ENCODE measurements at places on chromosomes 5 and 9. TPM values are rescaled to one million over a fixed set of nuclear protein-coding genes. Genes with fewer than 3 reads are reported as not detected.

GRCh38 chr5:61186634-61187033 lies 24.4 kb upstream of the SMIM15 start:
- DNase-seq = no peak

DNA sequence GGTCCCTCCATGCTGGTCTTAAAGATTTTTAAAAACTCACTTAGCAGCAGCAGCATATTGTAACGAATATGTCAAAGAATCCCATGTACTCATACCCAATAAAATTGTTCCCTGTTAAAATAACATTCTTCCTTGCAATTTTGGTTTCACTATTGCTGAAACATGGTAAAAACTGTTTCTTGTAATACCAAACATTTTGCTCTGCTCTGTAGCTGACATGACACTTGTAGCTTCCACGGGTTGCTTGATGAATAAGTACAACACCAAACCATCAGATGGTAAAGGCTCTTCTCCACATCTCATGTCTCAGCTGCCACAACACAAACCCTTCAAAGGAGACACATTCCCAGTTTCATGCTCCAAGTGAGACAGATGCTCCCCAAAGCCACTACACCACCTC lies 180.7 kb upstream of the PTGER4 start:
- no peak for DNase-seq

GRCh38 chr9:131530546-131530919 lies 530 bp downstream of the UCK1 start:
- peak; percentile 30 for DNase-seq

DNA sequence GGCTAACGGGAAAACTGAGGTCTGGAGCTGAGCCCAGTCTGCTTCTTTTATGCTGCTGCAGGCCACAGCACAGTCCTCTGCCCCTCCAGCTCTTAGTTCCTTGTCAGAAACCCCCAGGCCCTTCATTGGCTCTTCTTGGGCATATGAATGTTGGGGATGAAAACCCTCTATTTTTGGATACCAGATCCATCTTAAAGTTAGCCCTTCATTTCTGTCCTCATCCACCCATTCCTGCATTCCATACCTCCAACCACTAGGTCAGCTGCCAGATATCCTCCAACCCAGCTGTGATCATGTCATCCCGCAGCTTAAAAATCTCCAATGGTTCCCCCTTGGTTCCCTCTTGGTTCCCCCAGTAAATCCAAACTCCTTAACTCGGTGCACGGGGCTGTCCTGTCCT lies 1.8 kb upstream of the SLC25A51 start:
- DNase-seq = no peak

GRCh38 chr9:127698985-127699670 lies 7.7 kb upstream of the CFAP157 start:
- DNase-seq = peak; percentile 75

DNA sequence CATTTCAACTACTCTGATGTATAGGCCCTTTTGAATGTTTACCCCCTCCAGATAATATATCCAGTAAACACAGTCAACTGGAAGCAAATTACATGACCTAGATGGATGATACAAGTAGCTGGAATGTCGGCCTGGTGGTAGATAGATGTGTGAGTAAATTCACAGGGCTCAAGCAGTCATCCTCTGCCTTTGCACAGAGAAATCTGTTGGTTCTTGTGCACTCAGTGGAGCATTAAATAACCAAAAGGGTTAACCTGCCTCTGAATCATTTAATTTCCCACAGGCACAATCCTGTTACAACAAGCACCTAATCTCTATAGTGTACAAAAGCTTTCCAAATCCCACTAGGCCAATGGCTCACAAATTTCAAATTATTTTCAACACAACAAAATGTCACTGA lies 668.3 kb downstream of the DNAH5 start:
- DNase-seq = no peak

DNA sequence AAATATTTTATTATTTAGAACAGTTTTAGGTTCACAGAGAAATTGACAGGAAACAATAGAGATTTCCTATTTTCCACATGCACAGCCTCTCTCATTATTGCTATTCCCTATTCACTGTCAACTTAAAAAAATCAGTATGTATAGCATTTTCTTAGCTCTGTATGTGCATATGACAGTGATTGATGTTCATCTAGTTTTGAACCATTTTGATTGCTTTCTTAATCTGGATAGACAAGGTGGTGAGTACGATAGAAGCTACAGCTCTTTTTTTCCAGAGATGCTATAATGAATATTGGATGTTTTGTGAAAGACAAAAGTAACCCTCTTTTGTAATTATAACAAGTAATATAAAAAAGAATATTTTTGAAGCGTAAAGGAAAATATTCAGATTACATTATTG lies 201.2 kb upstream of the ARRDC3 start:
- DNase-seq = no peak

- DNase-seq = no peak
Measured at GRCh38 chr5:41683181-41683580, 172.8 kb upstream of the PLCXD3 start.

GRCh38 chr9:107142896-107143603 lies 140.0 kb upstream of the RAD23B start:
- no peak for DNase-seq

- DNase-seq = no peak
Measured at GRCh38 chr9:2178034-2178734, 163.0 kb downstream of the SMARCA2 start.

DNA sequence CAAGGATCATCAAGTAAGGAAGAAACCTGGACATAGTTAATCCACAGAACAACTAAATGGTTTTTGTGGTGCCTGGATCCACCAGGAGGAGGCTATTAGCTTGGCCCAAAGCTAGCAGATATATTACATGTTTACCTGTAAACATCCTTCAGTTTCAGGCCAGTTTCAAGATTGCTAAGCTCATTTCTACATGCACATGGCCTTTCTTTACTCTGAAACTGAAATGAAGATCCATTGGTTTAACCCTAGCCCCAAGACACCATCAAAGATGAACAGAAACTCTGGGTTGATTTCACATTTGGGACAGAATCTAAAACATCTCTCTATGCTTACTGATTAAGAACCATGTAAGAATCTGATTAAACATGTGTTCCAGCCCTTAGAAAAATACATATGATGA lies 611.8 kb downstream of the TLE1 start:
- DNase-seq = no peak

DNA sequence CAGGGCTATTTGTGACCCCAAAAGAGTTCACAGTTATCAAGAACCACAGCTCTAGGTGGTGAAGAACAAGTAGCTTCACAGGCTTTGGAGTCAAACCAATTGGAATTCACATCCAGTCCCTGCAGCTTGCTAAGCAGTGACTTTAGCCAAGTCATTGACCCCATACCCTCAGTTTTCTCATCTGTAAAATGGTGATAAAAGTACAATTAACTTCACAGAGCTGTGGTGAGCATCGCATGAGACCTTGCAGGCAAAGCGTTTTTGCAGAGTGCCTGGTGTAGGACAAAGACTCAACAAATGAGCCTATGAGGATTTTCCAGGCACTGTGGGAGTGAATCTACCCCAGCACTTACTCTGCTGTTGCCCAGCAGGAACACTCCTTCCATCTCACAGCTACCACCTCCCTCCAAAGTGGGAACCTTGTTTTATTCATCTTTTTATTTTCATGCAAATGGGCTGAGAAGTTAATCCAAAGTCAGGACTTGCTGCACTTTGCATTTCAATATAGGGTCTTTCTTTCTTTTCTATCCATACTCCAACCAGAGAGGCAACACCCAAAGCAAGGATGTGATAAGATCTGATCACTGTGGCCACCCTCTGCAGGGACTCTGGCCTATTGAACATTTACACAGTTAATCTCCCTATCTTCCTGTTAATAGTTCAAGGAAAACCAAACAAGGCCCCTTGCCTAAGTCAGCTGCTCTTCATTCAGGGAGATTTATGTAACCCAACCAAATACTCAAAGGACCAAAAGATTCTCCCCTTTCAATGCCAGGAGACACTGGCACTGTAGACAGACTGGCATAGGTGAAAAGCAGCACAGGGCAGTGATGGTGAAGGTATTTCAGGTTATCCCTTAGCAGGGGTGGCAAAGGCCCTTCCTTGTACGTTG lies 41.9 kb downstream of the ABCA1 start:
- no peak for DNase-seq

Gene FOXD4
- total RNA-seq = 0.50 TPM

Gene NR6A1
- total RNA-seq = 86.4 TPM

Gene C5orf52
- not detected for total RNA-seq

Gene TMEM252
- total RNA-seq = not detected
